Central memory CD8-positive, alpha-beta T cell (primary cell): ENCODE measurements at places on chromosomes 1 and 21.

DNA sequence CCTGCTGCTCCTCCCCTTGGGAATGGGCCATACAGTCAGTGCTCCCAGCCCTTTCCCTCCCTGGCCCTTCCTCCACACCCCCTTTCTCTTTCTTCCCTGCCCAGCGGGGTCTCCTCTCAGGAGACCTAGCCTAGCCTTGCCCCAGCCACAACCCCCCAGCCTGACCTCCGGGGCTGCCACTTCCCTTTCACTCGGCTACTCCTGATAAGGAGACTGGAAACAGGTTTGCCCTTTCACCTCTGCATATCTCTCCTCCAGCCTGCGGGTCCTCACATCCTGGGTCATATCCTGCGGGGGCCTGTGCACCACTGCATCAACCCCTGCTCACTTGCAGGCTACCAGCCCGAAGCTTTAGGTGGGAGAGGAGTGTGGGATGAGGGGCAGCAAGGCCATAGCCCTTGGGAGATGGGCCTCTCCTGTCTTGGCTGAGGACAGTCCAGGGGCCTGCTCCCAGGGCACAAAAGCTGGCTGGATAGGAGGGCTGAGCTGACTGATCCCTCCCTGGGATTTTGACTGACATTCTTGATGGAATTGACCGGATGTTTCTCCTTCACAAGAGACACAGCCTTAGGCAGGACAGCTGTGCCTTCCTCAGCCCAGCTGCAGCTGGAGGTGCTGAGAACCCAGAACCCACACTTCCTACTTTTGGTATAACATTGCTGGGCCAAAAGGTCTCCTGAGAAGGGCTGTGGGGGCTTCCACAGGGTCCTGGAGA lies 19.2 kb upstream of the ALX3 start:
- H3K4me3 ChIP-seq, result no peak overlapping the region
- H3K27me3 ChIP-seq, result peaks cover 57% of the 10 kb centered on the region
- peaks cover 8% of the 10 kb centered on the region for H3K4me1 ChIP-seq
- DNase-seq, result no peak
- H3K27ac ChIP-seq, result no peak overlapping the region
- peaks cover 2% of the 10 kb centered on the region for H3K36me3 ChIP-seq

- H3K4me1 ChIP-seq, result peaks cover 11% of the 10 kb centered on the region
- peak overlapping the region; percentile 47 for H3K27ac ChIP-seq
Observed at GRCh38 chr1:76170513-76170912, 96.0 kb downstream of the ST6GALNAC3 start.

DNA sequence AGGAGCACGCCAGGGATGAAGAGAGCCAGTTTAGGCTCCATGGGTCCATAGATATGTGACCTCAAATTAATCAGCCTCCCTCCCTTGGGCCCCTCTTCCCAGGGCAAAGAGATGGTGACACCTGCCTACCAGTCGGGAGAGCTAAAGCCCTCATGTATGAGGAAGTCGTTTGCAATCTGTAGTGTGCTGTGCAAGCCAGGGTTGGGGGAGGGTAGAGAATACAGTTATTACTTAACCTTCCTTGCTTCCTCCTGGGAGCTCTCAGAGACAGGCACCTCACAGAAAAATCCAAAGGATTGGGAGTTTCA lies 4.0 kb downstream of the PGLYRP4 start:
- no peaks in the 10 kb centered on the region for H3K36me3 ChIP-seq
- peak; percentile 4 for DNase-seq
- H3K4me3 ChIP-seq, result no peak overlapping the region
- peaks cover 91% of the 10 kb centered on the region for H3K27me3 ChIP-seq

- peaks cover 31% of the 10 kb centered on the region for H3K36me3 ChIP-seq
- DNase-seq, result no peak
- peak overlapping the region; percentile 99 for H3K27ac ChIP-seq
- peaks cover 10% of the 10 kb centered on the region for H3K27me3 ChIP-seq
- H3K4me3 ChIP-seq, result peak overlapping the region; percentile 82
Observed at GRCh38 chr1:155242805-155243358, 12.4 kb downstream of the ENTREP3 start.

- H3K27ac ChIP-seq, result no peak overlapping the region
- peaks cover 57% of the 10 kb centered on the region for H3K27me3 ChIP-seq
- H3K4me3 ChIP-seq, result no peak overlapping the region
- DNase-seq, result no peak
Observed at GRCh38 chr1:152997901-152998300, 3.6 kb upstream of the SPRR3 start.

GRCh38 chr1:204530932-204531331 lies 14.7 kb downstream of the MDM4 start:
- no peaks in the 10 kb centered on the region for H3K27me3 ChIP-seq
- no peak overlapping the region for H3K4me3 ChIP-seq
- DNase-seq, result no peak
- peaks cover 19% of the 10 kb centered on the region for H3K4me1 ChIP-seq

DNA sequence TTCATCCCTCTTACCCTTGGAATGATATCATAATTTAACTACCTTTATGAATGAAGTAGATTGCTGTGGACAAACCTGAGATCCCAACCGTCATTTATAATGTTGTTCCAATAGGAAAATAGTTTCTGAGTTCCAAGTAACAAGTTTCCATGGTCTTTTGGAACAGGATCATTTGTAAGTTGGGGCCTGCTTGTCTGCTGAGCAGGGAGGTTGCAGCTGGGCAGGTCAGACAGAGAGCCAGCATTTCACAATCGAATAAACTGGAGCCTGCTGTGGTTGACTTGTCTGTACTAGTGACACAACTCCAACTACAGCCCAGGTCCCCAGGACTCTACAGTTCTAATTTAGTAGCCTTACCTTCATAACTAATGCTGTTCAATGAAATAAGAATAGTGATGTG lies 18.6 kb upstream of the RALGPS2 start:
- no peak overlapping the region for H3K4me3 ChIP-seq
- no peak overlapping the region for H3K27ac ChIP-seq
- no peak for DNase-seq
- no peaks in the 10 kb centered on the region for H3K4me1 ChIP-seq
- H3K27me3 ChIP-seq, result peaks cover 48% of the 10 kb centered on the region
- H3K36me3 ChIP-seq, result no peaks in the 10 kb centered on the region

- no peaks in the 10 kb centered on the region for H3K27me3 ChIP-seq
- DNase-seq, result no peak
- no peak overlapping the region for H3K4me3 ChIP-seq
- H3K27ac ChIP-seq, result no peak overlapping the region
- H3K4me1 ChIP-seq, result peaks cover 56% of the 10 kb centered on the region
- peaks cover 41% of the 10 kb centered on the region for H3K36me3 ChIP-seq
Observed at GRCh38 chr1:91700332-91700731, 185.6 kb downstream of the TGFBR3 start.

DNA sequence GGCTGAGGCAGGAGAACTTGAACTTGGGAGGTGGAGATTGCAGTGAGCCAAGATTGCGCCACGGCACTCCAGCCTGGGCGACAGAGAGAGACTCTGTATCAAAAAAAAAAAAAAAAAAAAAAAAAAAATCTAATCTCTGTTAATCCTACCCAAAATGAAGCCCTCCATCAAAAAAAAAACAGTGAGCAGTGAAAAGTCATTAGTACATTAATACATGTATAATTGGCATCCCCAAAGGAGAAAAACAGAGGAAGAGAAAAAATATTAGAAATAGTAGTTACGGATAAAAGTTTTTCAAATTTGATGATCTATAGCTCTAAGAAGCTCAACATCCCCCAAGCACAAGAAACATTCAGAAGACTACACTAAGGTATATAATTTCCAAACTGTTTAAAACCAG lies 71.6 kb downstream of the TRIM33 start:
- H3K4me3 ChIP-seq, result no peak overlapping the region
- peaks cover 34% of the 10 kb centered on the region for H3K4me1 ChIP-seq
- no peak overlapping the region for H3K27ac ChIP-seq

- peaks cover 31% of the 10 kb centered on the region for H3K4me1 ChIP-seq
- H3K27ac ChIP-seq, result no peak overlapping the region
- no peak overlapping the region for H3K4me3 ChIP-seq
- no peaks in the 10 kb centered on the region for H3K27me3 ChIP-seq
Observed at GRCh38 chr1:93186667-93187066, 6.1 kb downstream of the CCDC18 start.

DNA sequence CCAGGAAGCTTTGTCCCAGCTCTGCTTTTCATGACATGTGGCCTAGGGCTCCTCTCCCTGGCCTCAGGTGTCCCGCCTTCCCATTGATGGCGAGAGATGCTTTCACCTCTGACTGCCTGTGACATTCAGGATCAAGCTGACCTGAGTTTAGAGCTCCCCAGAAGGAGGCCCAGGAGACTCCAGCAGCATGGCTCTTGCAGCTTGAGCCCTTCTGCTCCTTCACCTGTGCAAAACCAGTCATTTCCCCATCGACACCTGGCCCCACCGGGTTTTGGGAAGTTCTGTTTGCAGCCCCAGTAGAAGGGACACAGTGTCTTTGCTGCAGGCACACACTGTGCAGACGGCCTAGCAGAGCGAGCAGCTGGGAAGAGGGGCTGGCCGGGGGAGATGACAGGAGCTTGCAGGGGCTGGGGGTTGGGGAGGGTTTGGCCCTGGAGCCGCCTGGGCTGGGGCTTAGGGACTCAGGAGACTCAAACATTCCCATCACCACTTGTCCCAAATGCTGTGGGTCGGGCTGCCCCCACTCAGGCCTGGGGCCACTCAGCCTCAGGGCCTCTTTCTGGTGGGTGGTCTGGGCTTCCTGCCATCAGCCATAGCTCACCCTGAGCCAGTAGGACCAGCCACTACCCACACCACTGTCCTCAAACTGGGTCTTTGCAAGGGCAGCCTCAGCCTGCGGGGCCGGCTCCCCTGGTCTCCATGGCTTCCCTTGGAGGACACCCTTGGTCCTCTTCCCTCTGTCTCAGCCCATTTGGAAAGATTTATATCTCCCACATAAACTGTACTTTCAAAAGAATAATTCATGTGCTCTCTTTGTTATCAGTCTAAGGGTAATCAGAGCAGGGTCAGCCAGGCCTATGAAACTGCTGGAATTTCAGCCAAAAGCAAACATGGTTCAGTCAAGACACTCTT lies 3.8 kb upstream of the EDN2 start:
- H3K4me1 ChIP-seq, result no peaks in the 10 kb centered on the region
- no peak for DNase-seq

DNA sequence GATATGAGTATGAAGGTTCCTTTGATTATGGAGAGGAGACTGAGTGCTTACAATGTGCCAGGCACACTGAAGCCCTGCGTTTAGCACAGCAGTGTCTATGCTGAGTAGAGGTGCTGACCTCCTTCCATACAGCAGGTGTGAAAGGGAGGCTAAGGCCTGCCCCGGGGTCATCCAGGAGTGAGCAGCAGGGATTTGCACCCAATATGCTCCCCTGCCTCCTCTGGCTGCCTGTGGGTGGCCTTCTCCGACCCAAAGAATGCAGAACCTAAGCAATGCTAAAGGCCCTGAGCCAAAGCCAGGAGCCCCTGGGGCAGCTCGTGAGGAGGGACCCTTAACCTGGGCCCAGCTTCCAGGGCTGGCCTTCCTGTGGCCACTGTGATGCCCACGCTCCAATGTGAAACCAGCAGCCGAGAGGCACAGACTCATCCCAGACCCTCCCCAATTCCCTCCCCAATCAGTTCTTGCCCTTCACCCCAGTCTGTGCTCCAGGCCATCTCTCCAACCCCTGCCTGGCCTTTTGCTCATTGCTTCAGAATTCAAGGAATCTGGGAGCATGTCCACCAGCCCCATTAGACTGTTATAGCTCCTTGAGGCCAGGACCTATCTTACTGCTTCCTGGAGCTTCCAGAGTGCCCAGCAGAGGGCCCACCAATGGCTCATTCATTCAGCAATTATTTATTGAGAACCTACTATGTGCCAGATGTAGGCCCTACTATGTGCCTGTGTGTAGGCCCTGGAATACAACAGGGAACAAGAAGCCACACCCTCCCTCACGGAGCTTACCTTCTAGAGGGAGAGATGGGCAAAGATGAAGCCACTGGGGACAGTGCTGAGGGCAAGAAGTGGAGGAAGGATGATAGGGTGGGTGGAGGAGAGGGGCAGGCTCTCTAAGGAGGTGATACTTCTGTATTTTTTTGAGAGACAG lies 53.3 kb downstream of the TAS1R2 start:
- no peak for DNase-seq
- no peaks in the 10 kb centered on the region for H3K36me3 ChIP-seq
- no peak overlapping the region for H3K4me3 ChIP-seq
- peaks cover 39% of the 10 kb centered on the region for H3K27me3 ChIP-seq
- H3K27ac ChIP-seq, result no peak overlapping the region

DNA sequence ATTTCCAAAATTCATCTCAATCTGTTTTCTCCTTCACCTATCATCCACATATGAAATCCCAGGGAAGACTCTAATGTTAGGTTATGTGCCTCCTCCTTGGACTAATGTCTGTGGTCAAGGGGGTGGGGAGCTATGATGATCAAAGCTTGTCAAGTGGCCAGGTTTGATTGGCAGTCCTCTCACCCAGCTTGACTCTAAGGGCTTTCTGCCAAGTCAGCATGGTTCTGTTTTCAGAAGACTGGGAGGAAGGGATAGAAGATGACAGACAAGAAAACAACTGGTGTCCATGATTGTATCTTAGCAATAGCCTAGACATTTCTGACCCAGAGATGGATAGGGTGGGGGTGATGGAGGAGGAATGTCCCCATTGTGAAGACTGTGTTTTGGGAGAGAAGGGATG lies 9.1 kb upstream of the THEM5 start:
- no peaks in the 10 kb centered on the region for H3K36me3 ChIP-seq
- no peak overlapping the region for H3K4me3 ChIP-seq
- H3K27me3 ChIP-seq, result no peaks in the 10 kb centered on the region
- no peak for DNase-seq
- H3K4me1 ChIP-seq, result no peaks in the 10 kb centered on the region

- no peak overlapping the region for H3K4me3 ChIP-seq
- no peak overlapping the region for H3K27ac ChIP-seq
- peaks cover 45% of the 10 kb centered on the region for H3K4me1 ChIP-seq
- DNase-seq, result no peak
- H3K36me3 ChIP-seq, result peaks cover 1% of the 10 kb centered on the region
- H3K27me3 ChIP-seq, result peaks cover 83% of the 10 kb centered on the region
Observed at GRCh38 chr21:26842300-26842699, 2.9 kb downstream of the ADAMTS1 start.

GRCh38 chr1:151536499-151536898 lies 3.6 kb upstream of the TUFT1 start:
- no peak overlapping the region for H3K27ac ChIP-seq
- no peak for DNase-seq
- no peak overlapping the region for H3K4me3 ChIP-seq
- peaks cover 11% of the 10 kb centered on the region for H3K27me3 ChIP-seq

DNA sequence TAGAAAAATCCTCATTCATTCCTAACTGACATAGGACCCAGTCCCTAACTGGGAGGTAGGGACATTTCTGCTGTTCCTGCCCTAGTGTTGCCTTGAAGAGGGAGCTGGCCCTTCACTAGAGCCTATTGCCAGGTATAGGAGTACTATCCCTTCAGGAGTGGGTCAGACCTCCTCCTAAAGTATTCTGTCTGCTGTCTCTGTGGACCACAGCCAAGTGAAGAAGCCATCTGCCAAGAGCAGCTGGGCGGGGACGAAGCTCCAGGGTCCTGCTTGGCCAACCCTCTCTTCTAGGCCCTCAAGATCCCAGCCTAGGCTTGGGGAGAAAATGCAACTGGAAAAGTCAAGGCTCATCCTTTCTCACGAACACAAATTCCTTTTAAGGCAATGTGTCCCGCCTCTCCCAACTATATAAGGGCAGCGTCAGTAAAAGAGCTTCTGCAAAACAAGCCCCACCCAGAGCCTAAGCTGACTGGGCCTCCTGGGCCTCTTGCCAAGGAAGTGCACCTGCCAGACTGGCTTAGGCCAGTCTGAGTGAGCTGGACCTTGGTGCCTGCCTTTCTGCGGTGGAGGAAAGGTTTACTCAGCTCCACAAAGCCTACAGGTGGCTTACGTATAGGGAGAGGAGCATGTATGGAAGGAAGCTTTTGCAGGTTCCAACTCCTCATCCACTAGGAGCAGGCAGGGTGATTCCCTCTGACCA lies 638 bp upstream of the TUFT1 start:
- DNase-seq, result no peak
- H3K27ac ChIP-seq, result peak overlapping the region; percentile 89
- peaks cover 20% of the 10 kb centered on the region for H3K4me1 ChIP-seq
- peaks cover 2% of the 10 kb centered on the region for H3K36me3 ChIP-seq

- H3K4me1 ChIP-seq, result peaks cover 10% of the 10 kb centered on the region
- no peak overlapping the region for H3K4me3 ChIP-seq
- H3K27me3 ChIP-seq, result no peaks in the 10 kb centered on the region
- no peak for DNase-seq
Observed at GRCh38 chr1:209803568-209803967, 2.4 kb downstream of the IRF6 start.
